NCI-H446 (cell line): ENCODE measurements at places on chromosomes 3 and 15.

DNA sequence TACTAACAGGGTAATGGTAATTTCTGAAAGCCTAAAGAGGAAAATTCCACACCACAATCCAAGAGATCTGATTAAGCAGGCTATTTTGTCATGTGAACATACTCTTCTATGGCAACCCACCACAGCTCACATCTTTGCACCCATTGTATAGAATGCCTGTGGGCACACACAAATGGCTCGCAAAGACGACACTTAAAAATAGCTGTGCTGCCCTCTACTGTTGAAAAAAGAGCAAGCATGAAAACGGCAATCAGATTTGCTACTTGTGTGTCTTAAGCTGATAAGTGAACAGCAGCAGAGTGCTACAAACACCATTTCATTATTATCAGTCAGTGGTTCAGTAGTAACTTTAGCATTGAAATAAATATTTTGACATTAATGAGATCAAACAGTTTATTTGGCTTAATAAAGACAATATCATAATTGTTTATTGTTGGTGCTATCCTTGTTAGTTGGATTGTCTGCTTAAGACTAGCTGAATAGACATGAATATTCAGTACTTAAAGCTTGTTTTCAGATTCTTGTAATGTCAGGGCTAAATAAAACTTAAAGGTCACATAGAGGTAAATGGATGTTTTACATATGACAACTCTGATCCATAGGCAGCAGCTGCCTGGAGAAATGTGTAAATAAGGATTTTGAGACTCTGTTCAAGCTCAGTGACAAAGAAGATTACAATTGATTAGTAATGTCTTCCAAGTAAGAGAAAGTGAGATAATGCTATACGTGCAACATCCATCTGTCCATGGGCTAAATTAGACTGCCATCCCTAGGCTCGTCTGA, 199.1 kb downstream of the LRRN1 start:
- DNase-seq = no peak

DNA sequence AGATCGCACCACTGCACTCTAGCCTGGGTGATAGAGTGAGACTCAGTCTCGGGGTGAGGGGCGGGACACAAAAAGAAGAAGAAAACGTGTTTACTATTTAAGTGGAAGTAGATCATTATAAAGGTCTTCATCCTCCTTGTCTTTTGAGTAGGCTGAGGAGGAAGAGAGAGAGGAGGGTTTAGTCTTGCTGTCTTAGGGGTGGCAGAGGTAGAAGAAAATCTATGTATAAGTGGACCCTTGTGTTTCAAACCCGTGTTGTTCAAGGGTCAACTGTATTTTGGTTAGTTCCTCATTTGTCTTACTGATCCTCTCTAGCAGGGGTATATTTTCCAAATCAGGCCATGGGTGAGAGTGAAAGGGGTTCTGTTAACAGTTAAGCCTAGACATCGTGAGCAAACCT, 40.1 kb downstream of the TRIM71 start:
- no peak for DNase-seq

- DNase-seq = no peak
Observed at GRCh38 chr3:183868796-183869195, 15.9 kb downstream of the PARL start.

GRCh38 chr3:167653155-167653554, 587 bp downstream of the WDR49 start:
- no peak for DNase-seq

DNA sequence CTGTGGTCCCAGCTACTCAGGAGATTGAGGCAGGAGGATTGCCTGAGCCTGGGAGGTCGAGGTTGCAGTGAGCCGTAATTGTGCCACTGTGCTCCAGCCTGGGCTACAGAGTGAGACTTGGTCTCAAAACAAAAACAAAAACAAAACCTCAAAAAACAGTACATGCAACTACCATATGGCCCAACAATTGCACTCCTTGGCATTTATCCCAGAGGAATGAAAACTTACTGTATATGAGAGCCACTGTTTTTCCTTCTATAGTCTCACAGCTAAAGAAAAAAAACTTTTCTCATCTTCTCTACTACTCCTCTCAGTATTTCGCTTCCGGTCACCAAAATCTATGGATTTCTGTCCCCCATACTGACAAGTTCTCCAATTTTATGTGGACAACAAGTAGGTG, 84.3 kb downstream of the FLNB start:
- DNase-seq = no peak

- no peak for DNase-seq
Observed at GRCh38 chr15:63192619-63193206, 3.3 kb downstream of the RAB8B start.

DNA sequence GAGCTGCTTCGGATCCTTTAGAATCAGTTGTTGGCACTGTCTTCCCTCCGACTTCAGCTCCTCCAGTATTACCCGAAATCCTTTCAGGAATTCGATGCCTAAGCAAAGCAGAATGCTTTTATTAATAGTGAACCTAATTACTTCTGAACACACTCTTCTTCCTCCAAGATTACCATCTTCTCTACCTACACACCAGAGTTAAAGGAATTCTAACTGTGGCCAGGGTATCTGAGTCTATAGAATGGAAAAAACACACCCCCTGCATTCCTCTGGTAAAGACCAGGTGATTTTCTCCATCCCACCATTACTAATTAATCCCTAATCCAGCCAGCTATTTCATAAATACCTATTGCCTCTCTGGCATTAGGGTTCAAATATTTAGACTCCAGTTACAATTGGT, 49.8 kb downstream of the SPATA12 start:
- DNase-seq = no peak

DNA sequence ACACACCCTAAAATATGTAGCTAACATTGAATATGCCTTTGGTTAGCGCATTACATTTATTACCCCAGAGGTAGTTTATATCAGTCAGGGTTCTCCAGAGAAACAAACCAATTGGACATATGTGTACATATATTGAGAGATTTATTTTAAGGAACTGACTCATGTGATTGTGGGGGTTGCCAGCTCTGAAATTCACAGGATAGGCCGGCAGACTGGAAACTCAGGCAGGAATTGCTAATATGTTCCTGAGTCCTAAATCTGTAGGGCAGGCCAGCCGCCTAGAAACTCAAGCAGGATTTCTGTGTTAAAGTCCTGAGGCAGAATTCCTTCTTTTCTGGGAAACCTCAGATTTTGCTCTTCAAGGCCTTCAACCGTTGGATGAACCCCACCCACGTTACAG, 189.7 kb downstream of the CDIN1 start:
- no peak for DNase-seq

- DNase-seq = no peak
Observed at GRCh38 chr3:13879102-13879945, 547 bp downstream of the WNT7A start.

DNA sequence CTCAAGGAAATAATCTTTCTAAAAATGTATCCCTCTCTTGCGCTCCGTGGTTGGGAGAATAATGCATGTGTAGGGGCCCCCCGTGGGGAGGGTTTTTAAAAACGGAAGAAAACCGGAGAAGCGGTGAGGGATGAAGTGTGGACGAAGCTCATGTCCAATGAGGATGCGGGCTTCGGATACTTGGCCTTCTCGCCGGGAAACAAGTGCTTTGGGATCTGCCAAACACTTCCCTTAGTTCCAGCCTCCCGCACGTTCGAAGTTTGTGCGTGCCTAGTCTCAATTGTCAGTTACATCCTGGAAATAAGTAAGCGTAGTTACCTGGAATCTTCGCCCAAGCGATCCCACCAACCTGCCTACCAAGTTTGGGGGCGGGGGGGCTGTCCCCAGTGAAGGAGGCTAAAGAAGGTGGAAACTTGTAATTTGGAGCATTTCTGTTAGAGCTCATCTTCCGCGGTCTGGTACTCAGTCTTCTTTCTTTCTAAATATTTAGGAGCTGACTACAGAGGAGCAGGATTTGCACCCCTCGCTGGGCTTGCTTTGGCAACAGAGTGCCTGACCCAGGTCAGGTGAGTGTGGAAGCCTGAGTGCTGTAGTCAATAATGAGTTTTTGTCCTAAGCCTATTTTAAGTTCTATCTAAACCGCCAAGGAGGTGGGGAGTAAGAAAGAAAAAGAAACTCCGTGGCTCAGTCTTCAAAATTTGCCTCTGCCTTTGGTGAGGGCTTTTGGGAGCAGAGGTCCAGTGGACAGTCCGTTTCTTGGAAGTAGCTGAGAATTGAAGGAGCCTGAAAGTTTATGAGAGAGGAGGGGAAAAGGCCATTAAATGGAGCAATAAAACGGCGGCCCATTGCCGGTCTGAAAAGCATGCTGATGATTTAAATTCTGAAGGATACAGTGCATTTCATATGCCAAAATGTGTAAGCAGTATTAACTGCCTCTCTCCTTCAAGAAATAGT, 1.1 kb downstream of the ITPR1 start:
- no peak for DNase-seq

- DNase-seq = no peak
Observed at GRCh38 chr15:31473385-31474058, 146.9 kb downstream of the KLF13 start.

GRCh38 chr3:48423883-48424695, 5.8 kb downstream of the PLXNB1 start:
- DNase-seq = no peak

DNA sequence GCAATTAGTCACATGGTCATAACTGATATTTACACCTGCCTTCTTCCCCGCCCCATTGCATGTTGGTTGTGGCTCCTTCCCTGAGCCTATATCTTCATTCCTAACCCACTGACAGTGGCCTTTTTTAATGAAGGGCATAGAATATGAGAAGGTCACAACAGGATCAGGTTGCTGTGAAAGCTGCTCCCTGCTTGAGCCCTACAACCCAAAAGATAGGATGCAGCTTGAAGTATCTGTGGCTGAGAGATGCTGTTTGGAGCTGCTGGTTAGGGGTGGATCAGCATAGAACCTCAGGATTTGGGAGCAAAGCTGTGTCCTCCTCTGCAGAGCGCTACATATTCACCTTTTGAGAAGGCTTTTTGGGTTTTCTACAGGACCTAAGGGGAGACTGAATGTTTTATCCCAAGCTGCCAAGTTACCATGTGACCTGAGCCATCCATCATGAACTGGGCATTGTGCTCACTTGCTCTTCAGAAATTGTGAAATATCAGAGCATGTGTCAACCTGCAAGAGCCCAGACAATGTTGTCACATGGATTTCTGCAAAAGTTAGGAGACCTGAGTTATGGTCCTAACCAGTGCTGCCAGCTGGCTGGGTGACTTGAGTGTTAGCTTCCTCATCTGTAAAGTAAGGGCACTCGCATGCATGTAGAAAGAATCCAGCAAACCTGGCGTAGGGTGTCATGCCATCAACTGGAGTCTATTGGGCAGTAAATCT, 49.8 kb upstream of the ARL8B start:
- DNase-seq = no peak

DNA sequence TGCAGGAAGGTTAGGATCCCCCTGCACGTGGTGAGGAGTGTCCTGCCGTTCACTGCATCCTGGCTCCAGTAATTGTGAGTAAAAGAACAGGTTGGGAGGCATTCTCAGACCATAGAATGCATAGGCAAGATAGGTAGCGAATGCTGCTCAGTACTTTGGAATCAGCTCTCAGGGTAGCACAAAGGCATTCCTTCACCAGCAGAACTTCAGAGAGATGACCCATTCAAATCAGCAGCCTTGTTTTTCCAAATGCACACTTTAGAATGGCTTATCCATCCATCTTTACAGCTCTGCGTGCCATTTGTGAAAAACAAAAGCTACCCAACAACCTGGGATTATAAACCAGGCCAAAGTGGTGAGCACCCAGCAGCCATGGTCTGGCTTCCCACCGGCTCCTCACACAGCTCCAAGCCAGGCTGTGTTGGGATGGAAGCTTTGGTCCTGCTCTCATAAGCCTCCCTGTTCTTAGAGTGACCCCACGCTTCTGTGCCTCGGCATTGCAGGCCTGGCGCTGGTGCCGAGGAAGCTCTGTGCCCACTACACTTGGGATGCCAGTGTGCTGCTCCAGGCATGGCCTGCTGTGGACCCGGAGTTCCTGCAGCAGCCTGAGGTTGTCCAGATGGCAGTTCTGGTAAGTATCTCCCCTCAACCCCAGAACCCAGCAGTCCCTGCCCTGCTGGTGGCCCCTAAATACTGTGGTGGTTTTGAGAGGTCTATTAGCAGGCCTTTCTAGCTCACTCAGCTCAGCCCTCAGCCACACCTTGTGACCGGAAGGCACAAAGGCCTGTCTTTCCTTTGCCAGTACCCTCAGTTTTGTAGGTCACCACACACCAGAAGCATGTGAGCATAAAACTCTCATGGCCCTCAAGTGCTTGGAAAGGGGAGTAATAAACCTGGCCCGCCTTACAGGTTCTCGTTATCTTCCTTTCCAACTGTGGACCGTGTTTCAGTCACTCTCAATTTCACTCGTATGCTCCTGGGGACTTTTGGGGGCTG, 52.9 kb upstream of the LIMD1 start:
- DNase-seq = no peak

GRCh38 chr15:33066584-33066983, 127.9 kb downstream of the FMN1 start:
- DNase-seq = no peak

DNA sequence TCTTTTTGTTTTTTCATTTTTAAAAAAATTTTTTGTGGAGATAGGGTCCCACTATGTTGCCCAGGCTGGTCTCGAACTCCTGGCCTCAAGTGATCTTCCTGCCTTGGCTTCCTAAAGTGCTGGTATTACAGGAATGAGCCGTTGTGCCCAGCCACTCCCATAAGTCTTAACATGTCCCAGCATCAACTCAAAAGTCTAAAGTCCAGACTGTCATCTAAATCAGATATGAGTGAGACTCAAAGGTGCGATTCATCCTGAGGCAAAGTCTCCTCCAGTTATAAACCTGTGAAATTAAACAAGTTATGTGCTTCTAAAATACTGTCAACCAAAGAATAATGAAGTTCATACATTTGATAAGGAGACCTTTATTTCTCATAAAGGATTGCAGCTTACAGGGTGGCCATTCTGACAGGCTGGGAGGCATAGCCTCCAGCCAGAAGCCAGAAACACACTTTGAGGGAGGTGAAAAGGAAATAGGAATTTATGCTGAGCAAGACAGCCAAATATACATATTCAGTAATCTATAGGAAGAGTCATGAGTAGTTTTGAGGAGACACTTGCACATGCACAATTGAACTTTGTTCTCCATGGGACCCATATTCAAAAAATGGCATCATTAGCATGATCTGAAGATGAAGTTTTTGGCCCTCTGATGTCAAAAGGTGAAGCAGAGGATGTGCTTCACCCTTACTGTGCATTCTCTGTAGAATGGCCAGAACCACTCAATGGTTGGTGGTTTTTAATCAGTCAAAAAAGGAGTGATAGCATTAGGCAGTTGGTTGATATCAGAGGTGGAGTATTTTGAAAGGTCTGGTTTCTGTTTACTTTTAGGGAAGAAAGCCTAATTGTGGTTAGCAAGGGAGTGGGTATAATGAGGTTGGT, 11.0 kb upstream of the ZNF662 start:
- DNase-seq = no peak

- no peak for DNase-seq
Observed at GRCh38 chr3:105032541-105032940, 334.2 kb upstream of the ALCAM start.

GRCh38 chr3:195007151-195007550, 263.8 kb downstream of the XXYLT1 start:
- no peak for DNase-seq

GRCh38 chr3:56911363-56911762, 109.6 kb upstream of the ARHGEF3 start:
- DNase-seq = no peak

DNA sequence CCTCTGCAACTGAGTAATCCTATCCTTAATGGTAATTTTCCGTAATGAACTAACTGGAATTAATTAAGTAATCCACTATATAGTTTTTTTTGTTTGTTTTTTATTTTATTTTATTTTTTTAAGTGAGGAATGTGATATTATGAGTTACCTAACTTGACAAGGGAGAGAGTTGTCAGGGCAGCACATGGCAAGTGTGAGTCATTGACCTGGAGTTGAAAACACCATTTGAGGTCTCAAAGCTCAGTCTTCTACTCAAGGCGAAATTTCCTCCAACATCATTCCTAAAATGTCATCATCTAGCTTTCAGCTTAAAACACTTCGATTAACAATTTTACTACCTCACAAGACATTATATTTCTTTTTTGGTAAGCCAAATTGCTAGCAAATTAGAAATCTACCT, 87.8 kb downstream of the NECTIN3 start:
- no peak for DNase-seq
